ENCODE measurements at places on chromosomes 2 and 18. TPM values are rescaled to one million over a fixed set of nuclear protein-coding genes. Genes with fewer than 3 reads are reported as not detected.

HRH4 gene
- 0.07 TPM for polyA plus RNA-seq

SERPINB12 gene
- polyA plus RNA-seq = not detected

COLEC11 gene
- 1.8 TPM for polyA plus RNA-seq

CCDC141 gene
- 11.7 TPM for polyA plus RNA-seq

CDH20 gene
- not detected for polyA plus RNA-seq

PLGLB1 gene
- 1.6 TPM for polyA plus RNA-seq

DYNAP gene
- 0.13 TPM for polyA plus RNA-seq

ASXL3 gene
- polyA plus RNA-seq = 0.33 TPM

FIGN gene
- polyA plus RNA-seq = 23.6 TPM

GPR17 gene
- not detected for polyA plus RNA-seq

NPC1 gene
- polyA plus RNA-seq = 18.4 TPM

C2orf81 gene
- 3.8 TPM for polyA plus RNA-seq

DNA sequence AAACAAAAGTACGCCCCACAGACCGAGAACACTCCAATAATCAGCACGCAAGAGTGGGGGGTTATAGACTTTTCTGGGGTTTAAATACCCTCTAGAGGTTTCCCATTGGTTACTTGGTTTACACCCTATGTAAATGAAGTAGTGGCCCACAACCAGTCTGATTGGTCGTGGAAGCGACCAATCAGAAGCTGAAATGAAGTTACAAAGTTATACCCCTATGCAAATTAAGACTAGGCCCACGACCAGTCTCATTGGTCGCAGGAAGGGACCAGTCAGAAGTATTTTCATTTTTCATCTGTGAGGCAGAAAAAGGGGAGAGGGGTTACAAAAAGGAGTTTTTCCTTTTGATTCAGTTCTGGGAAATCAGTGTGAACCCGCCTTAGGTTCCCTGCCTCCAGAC is 55.3 kb upstream of the YWHAQ start:
- DNase-seq = peak; percentile 30

- DNase-seq = no peak
Measured at GRCh38 chr2:28592481-28592880, 96.6 kb downstream of the PLB1 start.

- DNase-seq = no peak
Measured at GRCh38 chr2:142462306-142462705, 331.5 kb upstream of the LRP1B start.

GRCh38 chr18:10062302-10063300 is 148.8 kb downstream of the VAPA start:
- DNase-seq = no peak

GRCh38 chr2:218877891-218878290 is 2.8 kb upstream of the WNT10A start:
- no peak for DNase-seq

DNA sequence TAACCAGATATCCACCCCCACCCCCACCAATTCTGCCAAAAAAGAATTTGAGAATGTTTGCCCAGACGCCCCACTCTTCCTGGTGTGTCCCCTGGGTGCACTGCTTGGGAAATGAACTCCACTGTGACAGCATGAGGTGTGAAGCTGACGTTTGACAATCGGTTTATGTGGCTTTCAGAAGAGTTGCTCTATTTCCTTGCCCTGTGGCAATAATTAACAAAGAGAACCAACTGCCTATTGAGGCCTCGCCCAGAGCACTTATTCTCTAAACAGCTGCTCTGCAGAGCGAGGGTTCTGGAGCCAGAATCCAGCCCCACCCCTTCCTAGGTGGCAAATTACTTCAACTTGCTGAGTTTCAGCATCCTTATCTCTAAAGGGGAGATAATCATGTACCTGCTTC is 115.8 kb upstream of the SIX3 start:
- no peak for DNase-seq

GRCh38 chr2:46461709-46462171 is 17.6 kb upstream of the TMEM247 start:
- no peak for DNase-seq

DNA sequence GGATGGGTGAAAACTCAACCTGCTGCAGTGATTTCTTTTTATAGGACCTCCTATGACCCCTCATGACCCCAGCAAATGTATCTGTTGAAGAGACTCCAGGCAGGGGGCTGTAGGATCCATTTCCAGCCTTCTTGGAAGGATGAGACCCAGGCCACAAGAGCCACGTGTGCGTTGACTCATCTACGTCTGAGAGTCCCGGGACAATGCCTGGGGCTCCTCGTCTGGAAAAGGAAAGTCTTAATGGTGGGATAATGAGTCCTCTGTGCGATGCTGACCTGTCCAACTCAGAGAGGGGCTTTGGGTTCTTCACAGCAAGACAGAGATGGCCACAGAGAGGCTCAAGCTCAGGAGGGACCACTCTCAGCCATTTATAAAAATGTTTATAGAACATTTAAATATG is 80.8 kb downstream of the SMIM21 start:
- DNase-seq = no peak

DNA sequence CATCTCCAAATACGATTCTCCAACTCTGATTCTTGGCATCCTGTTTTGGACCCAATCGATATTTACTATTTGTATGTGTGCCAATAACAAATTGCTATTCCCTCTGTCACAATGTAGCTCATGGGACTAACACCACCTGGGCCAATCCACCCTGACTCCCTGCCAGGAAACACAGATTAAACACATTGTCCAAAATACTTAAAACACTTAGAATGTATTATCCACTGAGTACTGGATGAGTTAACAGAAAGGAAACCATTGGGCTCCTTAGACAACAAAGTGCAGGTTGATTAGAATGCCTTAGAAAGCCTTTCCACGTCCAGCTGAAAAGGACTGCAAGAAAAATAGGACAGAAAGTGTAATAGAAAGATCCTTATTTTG is 79.4 kb upstream of the ARHGAP28 start:
- no peak for DNase-seq

GRCh38 chr18:12408247-12408869 is 629 bp downstream of the PRELID3A start:
- no peak for DNase-seq

GRCh38 chr2:25594991-25595390 is 78.4 kb downstream of the DTNB start:
- DNase-seq = no peak

DNA sequence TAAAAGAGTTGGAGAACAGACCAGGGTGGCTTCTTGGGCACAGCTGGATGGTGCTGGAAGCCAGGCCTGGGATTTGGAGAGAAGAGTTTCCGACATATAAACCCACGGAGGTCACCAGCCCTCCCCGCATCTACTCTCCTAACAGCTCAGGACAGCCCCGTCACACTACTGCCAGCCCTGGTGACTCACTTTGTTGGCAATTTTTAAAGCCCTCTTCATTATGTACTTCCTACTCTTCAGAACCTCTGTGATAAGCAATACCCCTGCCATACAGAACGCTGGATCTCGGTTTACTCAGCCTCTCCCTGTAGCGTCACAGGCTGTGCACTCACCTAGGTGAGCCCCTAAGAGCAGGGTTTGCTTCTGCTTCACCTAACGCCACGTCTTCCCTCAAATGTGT is 48.1 kb downstream of the ID2 start:
- DNase-seq = no peak

DNA sequence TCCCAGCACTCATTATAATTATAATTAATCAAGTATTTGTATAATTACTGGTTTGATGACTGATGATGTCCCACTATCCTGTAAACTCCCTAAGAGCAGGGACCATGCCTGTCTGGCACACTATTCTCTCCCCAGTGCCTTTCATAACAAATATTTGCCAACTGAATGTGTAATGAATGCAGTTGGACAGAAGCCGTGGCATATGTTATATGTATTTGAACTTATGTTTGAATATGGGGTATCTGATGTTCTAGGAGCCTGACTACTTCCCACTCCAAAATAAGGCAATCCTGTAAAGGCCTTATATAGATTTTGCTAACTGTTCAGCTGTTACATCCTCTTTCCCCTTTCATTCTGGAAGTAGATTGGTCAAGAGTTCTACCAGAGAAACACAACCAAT is 19.7 kb downstream of the OSBPL6 start:
- DNase-seq = no peak

DNA sequence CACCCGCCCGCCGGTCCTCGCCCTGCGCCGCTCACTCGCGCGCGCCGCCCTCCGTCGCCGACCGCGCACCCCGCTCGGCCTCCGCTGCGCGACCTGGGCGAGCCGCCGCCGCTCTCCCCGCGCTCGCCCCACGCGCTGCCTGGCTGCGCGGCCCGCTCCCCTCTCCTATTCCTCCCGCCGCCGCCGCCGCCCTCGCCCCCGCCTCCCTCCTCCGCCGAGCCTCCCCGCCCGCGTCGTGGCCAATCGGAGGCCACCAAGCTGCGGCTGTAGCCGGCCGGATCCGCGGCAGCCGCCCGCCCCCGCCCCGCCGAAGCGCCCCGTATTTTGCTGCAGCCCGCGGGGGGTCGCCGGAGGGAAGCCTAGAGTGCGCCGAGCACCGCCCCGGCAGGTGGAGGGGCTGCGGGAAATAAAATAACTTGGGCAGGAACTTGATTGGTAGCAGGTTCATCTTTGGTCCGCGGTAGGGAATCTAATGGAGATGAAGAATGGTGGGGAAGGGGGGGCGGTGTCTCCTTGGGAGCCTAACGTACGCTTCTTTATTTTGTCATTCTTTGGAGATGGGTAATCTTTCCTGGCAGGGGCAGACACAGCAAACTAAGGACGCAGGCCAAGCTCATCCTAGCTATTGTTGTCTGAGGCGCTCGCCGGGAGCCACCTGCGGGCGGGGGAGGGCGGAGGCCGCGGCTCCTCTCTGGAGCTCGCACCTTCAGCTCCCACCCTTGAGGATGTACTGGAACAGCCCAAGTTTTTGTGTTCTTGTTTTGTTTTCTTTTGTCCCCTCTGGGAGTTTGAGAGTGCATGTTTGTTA is 1.1 kb upstream of the CDH2 start:
- peak; percentile 82 for DNase-seq

DNA sequence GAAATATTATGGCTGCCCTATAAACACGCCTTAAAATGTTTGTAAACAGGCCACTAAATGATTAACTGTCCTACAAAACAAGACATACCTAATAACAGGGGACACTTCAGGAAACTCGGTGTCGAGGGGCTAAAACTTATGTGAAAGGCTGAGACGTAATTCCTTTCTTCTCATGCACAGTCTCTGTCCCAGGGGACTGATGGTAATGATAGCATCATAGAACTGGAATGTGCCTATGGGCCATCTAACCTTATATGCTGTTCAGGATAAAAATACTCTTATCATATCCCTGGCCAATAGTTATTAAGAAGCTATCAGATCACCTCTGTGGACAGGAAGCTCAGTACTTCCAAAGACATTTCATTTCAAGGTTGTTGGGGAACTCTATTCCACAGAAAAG is 252.6 kb upstream of the RASGRP3 start:
- no peak for DNase-seq

DNA sequence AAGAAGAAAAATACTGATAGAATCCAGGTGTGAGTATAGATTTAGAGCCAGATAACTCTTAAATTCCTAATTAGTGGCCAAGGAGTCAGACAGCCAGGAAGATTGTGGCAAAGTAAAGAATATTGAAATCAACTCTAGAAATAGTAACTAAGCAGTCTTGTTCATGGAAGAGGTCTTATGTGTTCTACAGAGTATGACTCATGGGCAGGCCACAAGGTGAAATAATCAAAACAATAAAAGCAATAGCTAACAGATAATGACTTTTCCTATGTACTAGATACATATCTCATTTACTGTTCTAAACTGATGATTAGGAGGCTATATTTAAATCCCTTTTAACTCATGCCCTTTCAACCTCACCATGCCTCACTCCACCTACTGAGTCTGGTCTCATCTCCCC is 227.4 kb upstream of the COL3A1 start:
- DNase-seq = no peak

GRCh38 chr18:25931126-25931525 is 159.3 kb downstream of the SS18 start:
- no peak for DNase-seq

DNA sequence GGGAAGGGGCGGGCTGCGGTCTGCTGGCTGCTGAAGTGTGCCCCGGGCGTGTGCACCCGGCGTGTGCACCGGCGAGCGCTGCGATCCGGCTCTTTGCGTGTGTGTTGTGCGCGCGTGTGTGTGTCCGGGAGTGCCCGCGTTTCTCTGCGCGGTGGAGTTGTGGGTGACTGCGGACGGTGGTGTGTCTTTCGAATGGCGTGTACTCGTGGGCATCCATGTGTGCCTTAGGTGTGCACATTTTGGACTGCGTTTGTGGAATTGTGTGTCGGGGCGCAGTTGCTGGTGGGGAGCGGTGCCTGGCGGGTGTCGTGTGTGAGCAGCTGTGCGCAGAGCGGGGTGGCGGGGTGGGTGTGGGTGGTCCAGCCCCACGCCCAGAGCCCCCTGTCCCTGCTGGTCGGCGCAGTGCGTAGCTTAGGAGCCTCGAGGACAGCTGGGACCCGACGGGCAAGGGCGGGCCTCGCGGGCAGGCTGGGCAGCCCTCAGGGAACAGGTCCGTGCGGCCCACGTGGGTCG is 533 bp downstream of the HPCAL1 start:
- no peak for DNase-seq

DNA sequence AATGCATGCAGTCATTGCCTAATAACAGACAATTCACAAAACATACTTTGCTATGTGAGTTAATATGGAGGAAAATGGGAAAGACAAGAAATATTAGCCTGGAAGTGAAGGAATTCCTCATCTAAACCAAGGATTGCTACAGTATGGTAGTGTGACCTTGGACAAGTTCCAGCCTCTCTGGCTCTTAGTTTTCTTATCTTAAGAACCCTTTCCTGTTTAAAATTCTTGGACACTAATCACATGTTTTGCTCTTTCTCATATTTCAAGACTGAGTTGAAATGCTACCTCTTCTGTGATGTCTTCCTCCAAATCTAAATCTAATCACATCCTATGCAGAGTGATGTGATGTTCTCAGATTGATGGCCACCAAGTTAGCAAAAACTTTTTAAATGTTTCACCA is 20.8 kb upstream of the ADAM23 start:
- no peak for DNase-seq

- DNase-seq = no peak
Measured at GRCh38 chr2:195639959-195640358, 17.1 kb upstream of the SLC39A10 start.

DNA sequence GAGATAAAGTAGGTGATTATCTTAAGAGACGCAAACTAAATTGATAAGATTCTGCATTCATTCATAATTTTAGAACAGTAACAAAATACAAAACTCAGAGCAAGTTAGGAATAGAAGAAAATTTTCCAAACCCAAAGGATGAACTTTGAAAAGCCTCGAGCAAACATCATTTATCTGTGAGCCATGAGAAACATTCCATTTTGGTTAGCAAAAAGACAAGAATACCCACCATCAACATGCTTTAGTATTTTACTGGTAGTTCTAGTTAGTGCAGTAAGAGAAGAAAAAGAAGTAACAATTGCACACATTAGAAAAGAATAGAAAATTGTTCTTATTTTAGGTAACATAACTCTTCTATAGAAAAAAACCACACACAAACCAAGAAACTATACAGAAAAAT is 291.3 kb upstream of the TCF4 start:
- no peak for DNase-seq

Data from GM23338 (cell line).